ENCODE measurements at places on chromosomes 11 and 22. TPM values are rescaled to one million over a fixed set of nuclear protein-coding genes. Genes with fewer than 3 reads are reported as not detected.

GRCh38 chr11:12815931-12816494 is 141.8 kb downstream of the TEAD1 start:
- H3K27ac ChIP-seq, result peak overlapping the region; percentile 80
- DNase-seq, result no peak
- no peak overlapping the region for H3K4me3 ChIP-seq
- H3K4me1 ChIP-seq, result peaks cover 63% of the 10 kb centered on the region
- H3K36me3 ChIP-seq, result no peaks in the 10 kb centered on the region

DNA sequence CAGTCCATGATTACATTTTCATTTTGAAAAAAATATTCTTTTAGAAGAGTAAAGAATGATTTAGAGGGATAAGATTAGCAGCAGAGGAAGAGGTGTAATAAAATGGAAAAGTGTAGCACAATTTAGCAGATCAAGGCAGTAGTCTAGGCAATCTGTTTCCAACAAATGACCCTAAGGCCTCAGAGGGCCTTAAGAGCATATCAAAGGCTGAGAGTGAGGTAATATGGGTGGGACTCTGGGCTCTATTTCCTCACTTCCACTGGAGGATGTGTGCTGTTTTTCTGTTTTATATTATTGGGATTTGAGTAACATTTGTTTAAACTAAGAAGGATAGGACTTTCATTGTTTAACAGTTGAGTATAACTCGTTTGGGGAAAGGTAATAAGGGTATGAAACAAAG is 28.8 kb downstream of the CCDC81 start:
- no peak for DNase-seq
- no peak overlapping the region for H3K4me3 ChIP-seq
- H3K4me1 ChIP-seq, result no peaks in the 10 kb centered on the region
- no peak overlapping the region for H3K27ac ChIP-seq
- no peaks in the 10 kb centered on the region for H3K36me3 ChIP-seq
- no peaks in the 10 kb centered on the region for H3K27me3 ChIP-seq

DNA sequence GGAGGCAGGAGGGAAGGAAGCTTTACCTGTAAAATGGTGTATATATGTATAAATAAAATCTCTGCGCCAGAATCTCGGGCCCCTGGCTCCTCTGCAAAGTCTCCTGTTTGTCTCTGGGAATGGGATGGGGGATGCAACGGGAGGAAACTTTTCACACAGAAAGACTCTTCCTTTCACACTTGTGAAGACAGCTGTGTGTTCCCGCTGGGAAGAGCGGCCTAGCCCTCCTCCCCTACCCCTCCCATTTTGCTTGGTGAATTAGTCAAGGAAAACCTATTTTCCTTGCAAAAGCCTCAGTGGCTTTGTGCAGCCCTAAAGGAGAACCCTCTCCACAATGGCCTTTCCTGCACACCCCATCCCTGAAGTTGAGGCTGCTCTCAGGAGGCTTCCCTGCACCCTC is 9.4 kb upstream of the IGF2 start:
- H3K36me3 ChIP-seq, result no peaks in the 10 kb centered on the region
- peaks cover 7% of the 10 kb centered on the region for H3K4me1 ChIP-seq
- DNase-seq, result no peak
- no peak overlapping the region for H3K27ac ChIP-seq
- H3K4me3 ChIP-seq, result no peak overlapping the region

DNA sequence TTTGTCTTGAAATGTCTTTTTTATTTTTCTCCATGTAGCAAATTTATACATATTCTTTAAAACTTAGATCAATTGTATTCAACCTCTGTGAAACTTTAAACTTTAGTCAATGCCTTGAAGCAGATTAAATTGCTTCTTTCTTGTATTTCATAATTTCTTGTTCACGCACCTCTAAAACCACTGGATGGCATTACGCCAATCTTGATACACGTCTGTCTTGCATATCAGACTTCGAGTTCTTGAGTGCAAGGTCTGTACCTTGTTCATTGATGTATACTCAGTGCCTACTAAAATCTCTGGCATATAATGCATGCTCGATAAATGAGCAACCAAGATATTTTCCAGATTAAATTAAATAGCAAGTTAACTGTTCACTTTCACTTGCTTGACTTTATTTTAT is 236.8 kb downstream of the CASP12 start:
- no peaks in the 10 kb centered on the region for H3K27me3 ChIP-seq
- H3K27ac ChIP-seq, result no peak overlapping the region
- H3K4me3 ChIP-seq, result no peak overlapping the region
- H3K4me1 ChIP-seq, result no peaks in the 10 kb centered on the region
- no peaks in the 10 kb centered on the region for H3K36me3 ChIP-seq

DNA sequence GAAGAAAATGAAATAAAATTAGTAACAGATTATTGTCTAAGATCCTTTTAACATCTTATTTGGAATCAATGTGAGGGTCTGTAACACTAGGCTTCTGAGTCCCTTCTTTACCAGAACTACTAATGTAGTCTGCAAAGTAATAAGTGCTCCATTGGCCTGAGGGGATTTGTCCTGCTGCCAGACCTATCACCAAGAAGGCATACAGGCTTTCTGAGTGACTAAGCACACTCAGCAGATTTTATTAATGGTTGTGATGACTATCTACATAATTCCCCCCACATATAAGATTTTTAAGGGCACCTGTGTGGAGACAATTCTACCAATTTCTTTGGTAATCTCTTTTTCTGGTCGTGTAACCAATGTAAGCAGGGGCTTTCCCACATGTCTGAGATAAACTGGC is 365.0 kb upstream of the FAT3 start:
- no peaks in the 10 kb centered on the region for H3K36me3 ChIP-seq
- no peak for DNase-seq
- H3K27ac ChIP-seq, result no peak overlapping the region
- no peak overlapping the region for H3K4me3 ChIP-seq
- H3K4me1 ChIP-seq, result no peaks in the 10 kb centered on the region
- no peaks in the 10 kb centered on the region for H3K27me3 ChIP-seq

The SLC29A2 gene
- total RNA-seq, result 0.71 TPM

The RNF214 gene
- total RNA-seq, result 23.8 TPM
